Stimulated activated CD8-positive, alpha-beta memory T cell treated with anti-CD3 and anti-CD28 coated beads, Interleukin-7, amount 100 ng/mL, for 1 hour (primary cell): ENCODE measurements at places on chromosomes 1 and 21.

GRCh38 chr1:15420853-15421465 lies 11.3 kb downstream of the EFHD2 start:
- no peak for DNase-seq

DNA sequence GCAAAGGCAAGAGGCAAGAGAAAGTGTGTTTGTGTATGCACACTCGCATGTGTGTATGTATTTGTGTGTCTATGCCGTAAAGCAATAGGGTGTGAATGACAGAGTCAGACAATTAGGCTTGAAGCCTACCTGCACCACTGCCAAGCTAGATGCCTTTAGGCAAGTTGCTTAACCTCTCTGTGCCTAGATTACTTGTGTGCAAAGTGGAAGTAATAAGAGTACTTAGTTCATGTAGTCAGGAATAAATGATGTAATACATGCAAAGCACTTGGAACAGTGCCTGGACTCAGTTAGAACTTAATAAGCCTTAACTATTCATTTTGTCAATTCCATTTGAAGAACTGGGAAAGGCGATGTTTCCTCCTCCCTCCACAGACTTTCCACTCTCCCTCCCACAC lies 31.7 kb downstream of the LAMB3 start:
- no peak for DNase-seq

DNA sequence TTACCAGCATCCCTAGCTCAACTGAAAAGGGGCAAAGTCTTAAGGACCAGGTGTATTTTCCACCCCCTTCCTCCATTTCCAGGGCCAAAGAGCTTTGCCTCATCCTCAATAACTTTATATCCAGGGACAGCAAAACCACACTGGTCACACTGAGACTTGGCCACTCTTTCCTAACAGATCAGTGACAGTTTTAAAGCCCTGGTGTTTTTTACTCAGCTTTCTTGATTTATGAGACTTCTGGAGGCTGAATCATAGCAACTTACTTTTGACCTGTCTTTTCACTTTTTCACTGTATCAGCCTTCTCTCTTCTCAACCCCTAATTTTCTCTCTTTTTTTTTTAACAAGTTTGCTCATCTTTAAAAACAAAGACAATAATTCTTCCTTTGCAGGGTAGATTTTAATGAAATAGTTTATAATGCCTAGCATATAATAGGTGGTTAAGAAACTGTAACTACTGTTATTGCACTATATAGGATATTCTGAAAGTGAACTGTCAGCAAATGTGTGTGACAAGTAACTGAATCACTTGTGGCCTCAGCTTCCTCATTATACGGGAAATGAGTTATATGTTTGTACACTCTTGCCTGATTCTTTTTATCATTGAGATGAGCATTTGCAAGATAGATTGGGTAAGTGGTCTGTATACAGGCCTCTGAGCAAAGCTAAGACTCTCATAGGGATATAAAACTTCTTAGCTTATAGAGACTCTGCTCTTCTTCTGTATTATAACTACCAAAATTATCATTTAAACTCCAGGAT lies 19.7 kb upstream of the DYNLT5 start:
- no peak for DNase-seq

DNA sequence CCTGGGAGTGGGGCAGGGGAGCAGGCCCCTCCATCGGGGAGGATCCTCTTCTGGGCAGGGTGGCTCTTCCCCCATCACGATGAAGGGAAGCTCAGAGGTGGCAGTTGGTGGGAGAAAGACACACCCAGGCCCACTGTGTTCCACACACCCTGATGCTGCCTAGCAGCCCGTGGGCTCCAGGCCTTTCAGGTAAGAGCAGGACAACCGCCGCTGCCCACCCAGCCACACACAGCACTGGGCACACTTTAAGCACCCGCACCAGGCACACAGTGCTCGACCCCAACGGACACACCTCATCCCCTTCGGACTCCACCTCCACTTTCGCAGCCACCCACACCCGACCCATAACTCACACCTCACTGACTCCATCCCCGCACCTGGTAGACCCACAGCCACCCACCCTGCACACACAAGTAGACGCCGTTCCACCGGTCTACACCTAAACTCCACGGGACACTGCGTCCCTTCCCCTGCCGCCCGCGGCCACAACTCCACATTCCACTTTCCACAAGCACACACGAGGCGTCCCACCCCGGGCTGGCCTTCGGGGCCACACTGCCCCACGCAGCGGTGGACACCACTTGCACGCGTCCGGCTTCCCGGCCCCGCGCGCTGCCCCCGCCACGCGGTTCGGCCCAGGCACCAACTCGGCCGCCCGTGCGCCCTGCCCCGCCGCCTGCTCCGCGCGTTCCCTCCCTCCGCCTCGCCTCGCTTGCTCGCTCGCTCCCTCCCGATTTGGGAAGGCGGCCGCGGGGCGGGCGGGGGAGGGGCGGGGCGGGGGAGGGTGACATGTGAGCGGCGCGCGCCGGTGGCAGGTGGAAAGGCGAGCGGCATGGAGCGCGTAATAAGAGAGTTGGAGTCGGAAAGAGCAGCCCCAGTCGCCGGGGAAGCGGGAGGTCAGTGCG lies at the start of gene KCNQ4:
Gene KCNQ4 (plus strand): TSS at position 787 of the 905 bp plus-strand sequence. CDS start 307 bp downstream, outside the sequence.
- no peak for DNase-seq

GRCh38 chr21:36422279-36423098 lies 37.3 kb downstream of the CHAF1B start:
- no peak for DNase-seq

GRCh38 chr1:5156416-5157120 lies 502.2 kb downstream of the AJAP1 start:
- DNase-seq: no peak

- no peak for DNase-seq
These were observed 2.7 kb downstream of the SERPINC1 start for GRCh38 chr1:173914366-173914871.

GRCh38 chr1:204874274-204874673 lies 3.6 kb downstream of the NFASC start:
- DNase-seq: no peak

GRCh38 chr1:178238722-178239510 lies 145.0 kb downstream of the RASAL2 start:
- no peak for DNase-seq

GRCh38 chr1:48374785-48375184 lies 97.2 kb downstream of the SPATA6 start:
- no peak for DNase-seq

- no peak for DNase-seq
These were observed 70.1 kb downstream of the EPHB2 start for GRCh38 chr1:22780696-22781095.

- DNase-seq: no peak
These were observed 896.5 kb downstream of the PLA2G4A start for GRCh38 chr1:187725216-187725615.

- no peak for DNase-seq
These were observed 3.6 kb downstream of the ASAP3 start for GRCh38 chr1:23480187-23481025.

DNA sequence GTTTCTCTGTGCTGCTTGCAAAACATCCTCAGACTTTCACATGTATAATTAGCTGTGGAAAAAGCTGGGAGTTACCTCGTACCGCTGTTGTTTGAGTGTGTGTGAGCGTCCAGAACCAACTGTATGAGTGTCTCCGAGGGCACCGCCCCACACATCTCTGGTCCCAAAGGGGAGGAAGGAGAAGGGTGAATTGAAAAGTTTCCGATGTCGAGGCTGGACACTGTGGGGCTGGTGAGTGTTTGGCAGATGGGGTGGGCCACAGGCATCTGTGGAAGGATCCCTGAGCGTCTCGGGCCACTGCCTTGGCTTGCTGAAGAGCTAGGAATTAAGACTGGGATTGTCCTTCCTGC lies 1.2 kb downstream of the ATP2B4 start:
- DNase-seq: no peak

DNA sequence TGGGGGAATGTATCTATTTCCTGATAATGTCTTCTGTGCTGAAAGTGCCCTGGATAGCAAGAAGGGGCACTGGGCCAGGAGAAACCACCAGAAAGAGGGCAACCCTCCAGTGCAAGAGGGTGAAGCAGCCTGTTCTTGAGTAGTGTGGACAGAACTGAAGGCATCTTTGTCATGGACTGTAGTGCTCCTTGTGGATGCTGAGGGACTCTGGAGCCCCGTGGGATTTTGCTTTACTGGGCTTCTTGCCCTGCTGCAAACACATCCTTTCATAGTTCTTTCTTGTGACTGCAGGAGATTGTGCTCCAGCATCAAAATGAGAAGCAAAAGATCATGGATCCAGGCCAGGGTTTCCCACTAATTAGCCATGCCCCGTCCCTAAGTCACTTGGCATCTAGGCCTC lies 300.6 kb downstream of the ZNF326 start:
- DNase-seq: no peak

DNA sequence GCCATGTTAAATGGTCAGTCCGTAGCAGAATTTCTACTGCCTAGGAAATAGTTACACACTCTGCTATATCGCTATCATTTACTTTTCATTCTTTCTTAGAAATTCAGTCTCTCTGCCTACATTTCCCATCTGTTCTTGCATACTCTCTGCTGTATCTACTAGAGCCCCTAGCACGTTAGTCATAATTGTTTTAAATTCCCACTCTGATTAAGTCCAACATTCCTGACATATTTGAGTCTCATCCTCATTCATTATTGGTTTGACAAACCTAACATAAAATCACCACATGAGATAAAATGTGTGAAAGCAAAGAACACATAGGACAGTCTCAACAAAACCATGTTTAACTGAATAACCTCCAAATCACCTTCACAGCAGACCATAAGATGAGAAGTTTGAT lies 513.6 kb downstream of the PLPP3 start:
- DNase-seq: no peak

DNA sequence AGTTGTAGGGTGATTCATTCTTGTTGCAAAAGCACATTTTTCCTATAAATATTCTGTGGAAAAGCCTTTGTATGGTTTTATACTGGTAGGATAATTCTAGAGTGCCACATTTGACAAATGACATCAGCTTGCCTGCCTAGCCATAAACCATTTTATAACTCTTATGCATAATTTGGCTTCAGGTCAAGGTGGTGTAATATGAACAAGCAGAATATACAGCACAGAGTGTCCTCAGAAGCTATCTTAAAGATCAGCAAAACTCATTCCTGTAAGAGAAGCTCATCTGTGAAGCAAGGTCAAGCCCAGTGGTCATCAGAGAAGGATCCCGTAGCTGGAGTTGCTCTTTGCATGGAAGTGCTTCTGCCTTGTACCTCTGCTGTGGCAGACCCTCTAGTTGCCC lies 24.0 kb upstream of the C1orf21 start:
- no peak for DNase-seq

DNA sequence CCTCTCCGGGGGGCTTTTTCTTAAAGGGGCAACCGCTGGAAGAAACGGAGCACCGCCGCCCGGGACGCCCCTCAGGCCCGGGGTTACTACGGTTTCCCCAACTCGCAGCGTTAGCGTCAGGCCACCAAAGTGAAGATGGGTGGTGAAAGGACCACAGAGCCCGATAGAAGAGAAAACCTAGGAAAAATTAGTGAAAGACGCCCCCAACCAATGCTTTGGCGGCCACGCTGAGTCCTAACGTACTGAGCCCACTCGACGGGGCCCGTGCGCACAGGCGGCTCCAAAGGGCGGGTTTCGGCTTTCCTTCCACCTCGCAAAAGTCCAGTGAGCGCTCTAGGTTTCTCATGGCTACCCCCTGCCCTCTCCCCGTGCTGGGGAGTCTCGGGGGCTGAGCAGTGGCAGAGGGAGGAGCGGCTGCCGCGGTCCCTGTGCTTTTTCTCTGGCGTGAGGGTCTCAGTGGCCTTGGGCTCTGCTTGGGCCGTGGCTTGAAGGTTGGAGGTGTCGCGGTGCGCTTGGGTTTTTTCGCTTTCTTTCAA lies 12.2 kb upstream of the SPEN start:
- no peak for DNase-seq

- DNase-seq: no peak
These were observed 79.0 kb upstream of the CAPZB start for GRCh38 chr1:19564366-19564765.

DNA sequence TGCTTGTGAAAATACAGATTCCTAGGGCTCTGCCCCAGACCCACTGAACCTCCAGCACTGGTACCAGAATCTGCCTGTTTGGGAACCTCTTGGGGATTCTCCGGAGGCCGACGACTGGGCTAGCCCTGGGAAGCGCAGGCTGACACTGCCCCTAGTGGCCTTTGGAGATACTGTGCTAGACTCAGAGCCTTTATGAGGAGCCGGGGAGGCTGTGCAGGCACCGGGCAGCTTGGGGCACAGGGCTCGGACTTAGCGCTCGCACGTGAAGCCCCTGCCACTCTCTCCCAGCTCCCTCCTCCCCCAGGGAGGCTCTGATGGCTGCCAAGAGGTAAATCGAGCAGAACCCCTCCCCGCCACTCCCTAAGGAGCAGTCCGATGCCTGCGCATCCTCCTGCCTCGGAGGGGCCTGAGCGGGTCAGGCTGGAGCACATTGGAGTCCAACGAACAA lies 144.6 kb upstream of the TNR start:
- DNase-seq: no peak

DNA sequence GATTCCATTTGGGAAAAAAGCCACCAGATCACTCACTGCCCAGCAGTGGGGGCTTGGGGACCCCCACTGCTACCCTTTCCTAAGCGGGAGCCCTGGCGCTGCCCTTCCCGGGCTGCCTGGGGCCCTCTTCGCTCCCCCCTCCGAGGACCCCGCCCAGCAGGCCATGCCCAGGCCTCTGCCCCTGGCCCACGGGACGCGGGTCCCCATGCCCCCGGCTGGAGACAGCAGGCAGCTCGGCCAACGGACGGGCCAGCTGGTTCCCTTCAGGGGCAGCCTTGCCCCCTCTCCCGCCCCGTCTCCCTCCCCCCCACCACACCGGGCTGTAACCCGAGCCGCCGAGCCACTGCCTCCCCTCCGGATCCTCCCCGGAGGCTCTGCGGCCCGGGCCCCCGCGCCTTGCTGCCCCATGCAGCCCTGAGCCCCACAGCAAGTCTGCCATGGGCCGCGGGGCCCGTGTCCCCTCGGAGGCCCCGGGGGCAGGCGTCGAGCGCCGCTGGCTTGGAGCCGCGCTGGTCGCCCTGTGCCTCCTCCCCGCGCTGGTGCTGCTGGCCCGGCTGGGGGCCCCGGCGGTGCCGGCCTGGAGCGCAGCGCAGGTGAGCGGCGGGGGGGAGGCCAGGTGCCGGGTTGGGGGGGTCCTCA lies at the start of gene MMP23B:
Gene MMP23B (plus strand): TSS at position 392 of the 639 bp plus-strand sequence. CDS start 46 bp downstream, at position 438.
- DNase-seq: no peak
